ENCODE measurements at places on chromosomes 2 and 18.
A peak's percentile ranks its signal among the peaks of the same experiment; 100 is the strongest.

- no peak for DNase-seq
These were observed 39.1 kb downstream of the VWA3B start for GRCh38 chr2:98126061-98126460.

- no peak for DNase-seq
These were observed 441.8 kb downstream of the NYAP2 start for GRCh38 chr2:225841314-225841713.

- DNase-seq, result no peak
These were observed 274.5 kb downstream of the NCKAP5 start for GRCh38 chr2:133293544-133294353.

DNA sequence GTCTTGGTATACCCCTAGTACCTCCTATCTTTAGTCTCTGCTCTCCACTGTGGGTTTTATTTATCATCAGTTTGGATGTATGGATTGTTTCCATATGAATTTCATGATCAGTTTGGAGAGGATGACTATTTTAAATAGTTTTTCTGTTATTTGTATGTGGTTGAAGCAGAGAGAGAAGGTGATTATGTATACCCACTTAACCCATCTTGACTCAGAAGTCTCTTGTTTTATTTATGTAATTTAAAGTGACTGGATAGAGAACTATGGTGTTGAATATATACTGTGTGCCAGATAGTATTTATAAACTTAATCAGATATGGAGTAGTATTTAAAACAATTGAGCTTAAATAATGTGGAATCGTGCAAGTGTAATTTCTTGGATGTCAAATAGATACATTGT lies 39.9 kb downstream of the SMAD4 start:
- no peak for DNase-seq

- DNase-seq, result peak; percentile 64
These were observed 33.7 kb upstream of the NPAS2 start for GRCh38 chr2:100786297-100786658.

DNA sequence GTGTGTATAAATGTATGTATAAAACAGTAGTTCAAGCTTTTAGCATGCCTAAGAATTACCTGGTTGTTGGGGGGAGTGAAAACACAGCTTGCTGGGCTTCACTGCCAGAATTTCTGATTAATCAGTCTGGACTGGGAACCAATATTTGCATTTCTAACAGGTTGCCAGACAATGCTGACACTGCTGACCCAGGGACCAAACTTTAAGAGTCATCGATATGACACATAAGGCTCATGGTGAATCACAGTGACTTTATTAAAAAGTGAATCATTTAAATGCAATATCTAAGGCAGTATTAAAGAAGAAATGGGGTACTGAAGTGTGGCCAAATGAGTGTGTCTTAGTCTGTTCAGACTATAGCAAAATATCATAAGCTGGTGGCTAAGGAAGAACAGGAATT lies 195.9 kb upstream of the DTNA start:
- DNase-seq, result no peak

DNA sequence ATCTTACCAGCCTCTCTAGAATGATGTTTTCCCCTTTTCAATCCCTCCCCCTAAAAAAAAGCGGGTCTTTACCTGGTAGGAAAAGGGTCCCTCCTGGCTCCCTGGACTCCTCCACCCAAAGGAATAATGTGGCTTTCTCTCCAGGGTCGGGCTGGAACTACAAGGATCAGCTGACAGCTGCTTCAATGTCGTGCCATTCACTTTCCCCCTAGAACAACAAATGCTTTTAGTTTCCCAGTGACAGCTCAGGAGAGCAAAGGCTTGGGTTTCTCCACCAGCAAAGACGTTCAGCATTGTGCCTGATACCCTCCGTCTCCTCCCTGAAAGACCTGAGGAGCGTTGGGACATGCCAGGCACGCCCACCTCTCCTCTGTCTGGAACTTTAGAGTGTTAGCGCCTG lies 173.8 kb upstream of the SIX3 start:
- DNase-seq, result no peak

DNA sequence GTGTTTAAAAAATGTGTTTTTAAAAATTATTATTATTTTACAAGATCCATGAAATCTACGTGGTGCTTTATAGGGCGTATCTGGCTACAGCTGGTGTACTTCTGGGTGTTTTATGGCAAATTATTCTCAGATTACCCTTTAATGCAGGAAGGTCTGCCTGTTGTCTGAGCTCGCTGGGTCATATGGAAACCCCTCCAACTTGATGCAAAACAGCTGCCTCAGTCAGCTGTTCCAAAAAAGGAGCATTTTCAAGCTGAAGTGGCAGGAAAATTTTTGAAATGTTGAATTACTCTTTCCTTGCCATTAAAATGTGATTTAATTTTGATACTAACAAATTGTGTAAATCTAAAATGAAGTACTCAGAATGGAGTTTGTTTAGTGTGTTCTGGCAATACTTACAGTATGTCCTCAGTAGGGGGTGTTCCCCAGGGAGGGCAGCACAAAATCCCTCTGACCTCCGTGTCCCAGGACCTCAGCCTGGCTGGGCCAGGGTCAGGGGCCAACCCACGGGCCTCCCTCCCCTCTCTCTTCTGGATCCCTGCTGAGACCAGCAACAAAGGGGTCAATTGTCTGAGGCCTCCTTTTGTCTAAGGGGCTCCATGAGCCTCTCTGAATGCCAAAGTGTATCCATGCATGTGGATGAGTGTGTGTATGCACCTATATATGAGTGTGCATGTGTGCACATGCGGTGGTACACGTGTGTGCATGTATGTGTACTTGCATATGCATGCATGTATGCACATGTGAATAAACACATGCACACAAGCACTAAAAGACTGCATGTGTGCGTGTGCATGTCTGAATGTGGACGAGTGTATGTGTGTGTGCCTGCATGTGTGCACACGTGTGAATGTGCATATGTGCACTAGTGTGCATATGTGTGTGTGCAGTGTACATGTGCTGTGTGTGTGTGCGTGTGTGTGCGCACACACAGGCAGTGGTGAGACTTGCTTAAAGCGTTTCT lies 105.4 kb downstream of the ACOXL start:
- no peak for DNase-seq

GRCh38 chr18:62933261-62933887 lies 218.0 kb downstream of the PHLPP1 start:
- DNase-seq, result no peak

- DNase-seq, result no peak
These were observed 53.6 kb upstream of the SLC14A1 start for GRCh38 chr18:45670281-45670962.

- no peak for DNase-seq
These were observed 136.2 kb downstream of the PXDN start for GRCh38 chr2:1607971-1608688.

DNA sequence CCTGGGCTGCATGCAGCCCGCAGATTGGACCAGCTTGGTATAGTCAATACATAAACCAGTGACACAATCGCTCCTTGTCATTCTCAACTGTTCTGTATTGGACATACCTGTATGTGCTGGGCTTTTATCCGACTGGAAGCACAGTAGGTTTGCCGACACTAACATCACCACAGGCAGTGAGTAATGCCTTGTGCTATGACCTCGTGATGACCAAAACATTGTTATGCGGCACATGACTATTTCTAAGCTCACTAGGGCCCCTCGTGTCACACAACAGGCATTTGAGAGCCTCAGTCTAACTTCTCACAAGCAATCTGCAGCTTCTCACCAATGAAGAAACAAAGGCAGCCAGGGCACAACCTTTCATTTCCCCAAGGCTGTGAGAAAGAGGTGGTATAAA lies 320.8 kb downstream of the AFF3 start:
- DNase-seq, result no peak

- DNase-seq, result no peak
These were observed at the start of gene KLF7 for GRCh38 chr2:207165121-207166038. Gene KLF7 (minus strand): TSS chr2:207165948. CDS start chr2:207165568, 380 bp downstream.

DNA sequence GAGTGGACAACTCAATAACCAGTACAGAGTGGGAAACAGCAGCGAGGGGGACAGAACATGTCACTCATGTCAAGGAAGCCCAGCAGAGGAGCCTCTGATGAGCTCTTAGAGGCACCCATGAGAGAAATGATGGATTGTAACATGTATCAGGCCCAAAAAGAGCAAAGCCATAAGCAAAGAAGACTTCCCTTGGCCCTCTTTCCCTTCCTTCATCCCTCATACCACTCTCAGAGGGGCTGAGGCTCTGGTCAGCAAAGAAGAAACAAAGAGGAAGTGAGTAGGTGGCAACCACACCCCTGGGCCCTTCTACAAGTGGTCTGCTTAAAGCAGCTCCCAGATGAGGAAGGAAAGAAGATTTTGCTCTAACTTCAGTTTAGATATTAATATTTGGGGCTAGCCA lies 112.8 kb downstream of the CDC42EP3 start:
- no peak for DNase-seq

DNA sequence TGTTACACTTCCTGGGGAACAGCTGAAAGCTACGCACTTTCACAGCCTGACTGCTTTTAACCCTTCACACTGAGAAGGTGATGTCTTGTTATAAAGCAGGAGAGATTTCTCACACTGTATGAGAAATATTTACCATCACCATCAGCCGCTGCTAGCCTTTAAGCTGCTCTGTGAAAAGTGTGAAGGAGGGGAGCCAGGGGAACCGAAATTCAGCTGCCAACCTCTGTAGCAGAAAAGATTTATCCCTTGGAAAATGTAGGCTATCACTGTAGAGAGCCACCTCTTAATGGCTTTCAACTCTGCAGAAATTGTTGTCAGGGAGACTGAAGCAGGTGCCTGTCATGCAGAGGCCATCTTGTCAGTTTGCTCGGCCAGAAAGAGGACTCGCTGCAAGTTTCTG lies 145.3 kb downstream of the SP3 start:
- DNase-seq, result no peak

- DNase-seq, result no peak
These were observed 382.9 kb downstream of the DSEL start for GRCh38 chr18:67133669-67134068.

DNA sequence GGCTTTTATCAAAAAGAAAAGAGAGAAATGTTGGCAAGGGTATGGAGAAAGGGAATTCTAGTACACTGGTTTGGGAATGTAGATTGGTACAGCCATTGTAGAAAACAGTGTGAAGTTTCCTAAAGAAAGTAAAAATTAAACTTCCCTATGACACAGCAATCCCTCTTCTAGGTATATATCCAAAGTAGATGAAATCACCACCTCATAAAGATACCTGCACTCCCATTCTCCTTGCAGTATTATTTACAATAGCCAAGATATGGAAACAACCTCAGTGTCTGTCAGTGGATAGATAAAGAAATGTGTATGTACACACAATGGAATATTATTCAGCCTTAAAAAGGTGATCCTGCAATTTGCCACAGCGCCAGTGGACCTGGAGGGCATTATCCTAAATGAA lies 147.2 kb upstream of the NOSTRIN start:
- no peak for DNase-seq

- DNase-seq, result no peak
These were observed 30.0 kb upstream of the HS6ST1 start for GRCh38 chr2:128348701-128349100.

DNA sequence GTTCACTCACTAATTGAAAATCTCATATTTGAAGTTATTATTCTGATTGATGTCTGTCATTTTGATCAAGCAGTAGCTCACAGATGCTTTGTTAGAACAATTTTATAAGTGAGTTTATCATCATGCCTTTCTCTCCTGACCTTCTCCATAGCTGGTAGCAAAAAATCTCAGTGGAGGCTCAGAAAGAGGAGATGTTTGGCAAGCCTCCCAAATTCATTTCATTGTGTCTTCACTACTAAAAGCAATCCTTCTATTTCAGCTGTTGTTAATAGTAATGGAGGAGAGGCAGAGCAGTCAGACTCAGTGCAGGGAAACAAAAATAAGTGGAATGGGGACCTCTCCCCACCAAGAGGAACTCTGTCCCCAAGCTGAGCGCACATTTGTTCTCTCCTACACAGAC lies 2127.8 kb upstream of the CELF4 start:
- DNase-seq, result no peak

DNA sequence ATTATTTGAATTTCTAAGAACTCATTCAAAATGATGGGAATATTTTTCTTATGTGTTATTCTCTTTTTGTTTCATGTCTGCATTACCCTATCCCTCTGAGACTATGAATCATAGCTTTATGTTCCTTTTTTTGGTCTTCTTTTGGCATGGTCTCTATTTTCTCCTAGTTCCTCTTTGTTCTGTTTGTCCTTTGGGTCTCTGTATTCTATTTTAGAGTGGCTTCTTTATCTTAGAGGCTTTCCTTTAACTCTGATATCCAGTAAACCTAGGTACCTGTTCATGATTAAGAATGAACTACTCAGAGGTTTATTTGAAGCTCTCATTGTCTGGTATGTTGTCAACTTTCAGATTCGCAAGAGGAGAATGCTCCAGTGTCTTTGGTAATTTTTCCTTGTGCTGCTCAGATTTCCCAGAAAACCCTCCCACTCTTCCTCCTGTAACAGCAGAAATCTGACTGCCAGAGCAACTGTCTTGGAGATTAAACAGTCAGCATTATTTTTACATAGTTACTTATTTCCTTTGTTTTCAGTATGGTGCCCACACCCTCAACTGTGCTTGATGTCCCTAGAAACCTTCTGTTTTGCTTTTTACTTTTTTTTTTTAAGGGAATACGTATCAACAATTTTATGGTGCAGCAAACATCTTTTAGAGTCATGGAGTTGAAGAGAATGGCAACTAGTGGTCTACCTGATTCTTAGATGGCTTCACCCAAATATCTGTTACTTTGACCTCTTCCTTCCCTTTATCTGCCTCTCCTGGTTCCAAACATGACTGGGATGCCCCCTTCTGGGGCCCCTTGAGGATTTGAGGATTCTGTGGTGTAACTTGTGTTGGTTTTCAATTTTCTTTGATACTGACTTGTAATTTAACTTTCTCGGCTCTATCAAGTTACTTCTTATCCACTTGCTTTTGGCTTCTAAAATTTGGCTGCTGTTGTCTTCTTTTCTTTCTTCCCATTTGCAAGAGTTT lies 92.0 kb downstream of the DPP10 start:
- DNase-seq, result no peak

DNA sequence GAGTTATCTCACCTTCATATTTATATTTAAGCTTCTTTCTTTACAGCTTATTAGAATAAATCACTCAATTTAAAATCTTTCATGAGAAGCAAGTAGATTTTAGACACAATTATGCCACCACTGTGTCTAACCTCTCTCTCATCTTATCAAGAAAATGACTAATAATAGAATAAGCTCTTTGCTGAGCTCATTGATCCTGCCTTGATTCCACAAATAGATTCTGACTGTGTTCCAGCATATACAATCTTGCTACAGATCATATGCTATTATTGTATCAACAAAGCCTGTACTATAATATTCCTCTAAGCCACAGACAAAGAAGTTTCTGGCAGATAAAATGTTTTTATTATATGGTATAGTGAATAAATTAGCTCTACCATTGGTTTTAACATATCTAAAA lies 168.7 kb upstream of the GULP1 start:
- no peak for DNase-seq

DNA sequence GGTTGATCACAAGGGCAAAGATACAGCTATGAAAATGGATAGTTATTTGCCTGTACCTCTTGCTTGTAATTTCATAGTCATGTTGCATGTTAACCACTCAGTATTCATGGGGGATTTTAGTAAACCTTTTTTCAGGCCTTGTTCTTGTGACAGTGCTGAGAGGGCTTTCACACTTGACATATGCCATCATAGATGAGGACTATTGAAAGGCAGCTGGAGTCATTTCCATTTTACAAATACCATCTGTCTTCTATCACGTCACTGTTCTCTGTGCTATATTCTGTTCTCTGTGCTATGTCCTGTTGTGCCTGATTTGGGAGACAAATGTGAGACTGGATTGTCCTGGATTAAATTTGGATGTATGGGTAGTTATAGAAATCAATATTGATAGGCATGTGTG lies 131.7 kb downstream of the LYPD6B start:
- no peak for DNase-seq

Measured in T47D (cell line).